Globus pallidus (tissue), 1 donor: ENCODE measurements at places on chromosomes 6 and 20.

DNA sequence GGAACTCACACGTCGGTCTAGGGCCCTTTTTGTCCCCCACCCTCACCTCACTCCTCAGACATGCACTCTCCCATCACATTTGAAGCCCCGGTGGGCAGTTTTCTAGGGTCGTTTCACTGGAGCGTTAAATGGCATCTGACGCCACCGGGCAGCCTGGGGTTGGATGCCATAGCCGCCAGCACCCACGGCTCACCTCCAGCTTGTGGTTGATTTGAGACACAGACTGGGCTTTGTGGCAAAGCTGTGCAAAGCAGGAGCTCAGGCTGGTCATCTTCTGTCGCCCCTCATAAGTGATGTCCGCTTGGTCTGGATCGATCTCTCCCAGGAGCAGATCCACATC lies 530 bp downstream of the GOPC start:
- no peak for DNase-seq

- peak; percentile 58 for DNase-seq
Observed at GRCh38 chr6:12060780-12061609, 48.9 kb downstream of the HIVEP1 start.

DNA sequence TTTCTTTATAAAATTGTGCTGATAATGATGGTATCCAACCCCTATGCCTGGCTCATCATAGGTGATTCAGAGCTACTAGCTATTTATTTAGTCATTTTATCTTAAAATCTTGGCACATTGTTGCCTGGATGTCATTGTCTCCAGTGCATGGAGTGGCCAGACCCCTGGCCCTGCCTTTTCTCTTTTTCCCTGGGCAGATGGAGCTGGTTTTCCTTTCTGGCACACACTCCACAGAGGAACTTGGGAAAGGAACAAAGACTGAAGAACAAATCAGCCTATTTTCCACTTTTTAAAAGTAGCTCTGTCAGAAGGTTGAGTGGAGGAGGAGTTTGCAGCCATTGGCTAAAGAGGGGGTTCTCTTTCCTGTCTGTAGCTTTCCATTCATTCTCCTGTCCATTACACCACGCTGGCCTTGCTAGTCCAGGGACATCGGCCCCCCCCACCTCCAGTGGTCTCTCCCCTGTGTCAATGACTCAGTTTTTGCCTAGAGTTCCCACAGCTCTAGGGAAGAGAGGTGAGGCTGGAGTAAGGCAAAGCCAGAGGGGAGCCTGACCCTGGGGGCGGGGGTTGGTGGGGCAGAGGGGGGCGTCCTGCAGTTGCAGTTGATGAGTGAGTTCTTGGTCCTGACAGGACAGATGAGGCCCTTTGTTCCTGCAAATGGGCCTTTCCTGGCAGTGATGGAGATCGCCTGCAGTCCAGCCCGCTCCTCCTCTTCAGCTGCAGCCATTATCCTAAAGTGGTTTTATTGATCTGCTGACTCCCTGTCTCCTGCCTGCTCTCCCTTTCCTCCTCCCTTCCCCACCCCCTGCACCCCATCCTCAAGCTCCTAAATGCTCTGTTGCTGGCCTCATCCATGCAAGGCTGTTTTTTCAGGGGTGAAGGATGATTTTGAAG lies 774.5 kb downstream of the DHX35 start:
- DNase-seq: no peak

- peak; percentile 30 for DNase-seq
Observed at GRCh38 chr6:14275493-14275851, 157.9 kb downstream of the CD83 start.

DNA sequence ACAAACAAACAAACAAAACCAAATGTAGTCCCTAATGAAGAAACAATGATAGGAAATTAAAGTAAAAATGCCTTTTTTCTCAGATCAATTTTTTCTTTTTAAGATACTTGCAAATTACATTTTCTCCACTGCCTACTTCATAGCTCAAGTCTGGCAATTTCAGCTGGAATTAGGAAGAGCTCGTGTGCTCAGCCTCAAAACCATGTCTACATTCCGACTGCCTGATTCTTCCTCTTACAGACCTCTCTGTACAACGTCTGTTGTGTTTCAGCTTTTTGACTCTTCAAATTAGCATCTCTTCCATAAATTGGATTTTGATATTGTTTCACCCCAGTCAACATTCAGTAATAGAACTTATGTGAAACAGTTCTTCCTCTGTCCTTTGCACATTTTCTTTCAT lies 9.3 kb upstream of the EDN1 start:
- no peak for DNase-seq

- DNase-seq: no peak
Observed at GRCh38 chr6:83735461-83735860, 26.6 kb upstream of the SNAP91 start.

DNA sequence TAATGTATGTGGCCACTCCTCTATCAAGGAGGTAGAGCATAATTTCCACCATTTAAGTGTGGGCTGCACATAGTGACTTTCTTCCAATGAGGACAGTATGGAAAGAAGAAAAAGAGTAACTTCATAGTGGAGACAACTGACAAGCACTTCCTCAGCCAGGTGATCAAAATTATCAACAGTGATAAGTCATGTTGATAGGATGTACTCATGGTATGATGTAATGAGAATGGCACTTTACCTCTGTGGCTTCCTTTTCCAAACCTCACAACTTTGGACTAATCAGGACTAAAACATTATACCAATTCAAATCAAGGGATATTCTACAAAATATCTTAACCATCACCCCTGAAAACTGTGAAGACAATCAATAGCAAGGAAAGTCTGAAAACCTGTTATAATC lies 302.3 kb upstream of the CITED2 start:
- DNase-seq: no peak

GRCh38 chr6:127120023-127120786 lies 1.7 kb downstream of the RSPO3 start:
- DNase-seq: no peak

DNA sequence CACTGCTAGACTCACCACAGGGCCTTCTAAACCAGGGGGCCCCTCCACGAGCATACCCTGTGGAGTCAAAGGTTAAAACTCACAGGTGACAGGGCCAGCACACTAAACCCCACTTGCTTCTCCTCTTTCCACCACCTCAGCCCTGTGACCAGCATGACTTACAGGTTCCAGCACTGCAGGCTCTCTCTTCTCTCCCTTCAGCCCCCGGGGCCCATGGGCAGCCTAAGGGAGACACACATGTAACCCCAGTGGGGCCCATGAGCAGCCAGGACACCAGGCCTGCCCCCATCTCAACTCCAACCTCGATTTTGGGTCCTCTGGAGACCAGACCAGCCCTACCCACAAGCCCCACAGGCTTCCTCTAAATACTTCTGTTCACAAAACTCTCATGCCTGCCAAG lies 28.0 kb downstream of the HLA-DPB1 start:
- no peak for DNase-seq

- no peak for DNase-seq
Observed at GRCh38 chr20:53828088-53828681, 234.5 kb upstream of the ZNF217 start.

DNA sequence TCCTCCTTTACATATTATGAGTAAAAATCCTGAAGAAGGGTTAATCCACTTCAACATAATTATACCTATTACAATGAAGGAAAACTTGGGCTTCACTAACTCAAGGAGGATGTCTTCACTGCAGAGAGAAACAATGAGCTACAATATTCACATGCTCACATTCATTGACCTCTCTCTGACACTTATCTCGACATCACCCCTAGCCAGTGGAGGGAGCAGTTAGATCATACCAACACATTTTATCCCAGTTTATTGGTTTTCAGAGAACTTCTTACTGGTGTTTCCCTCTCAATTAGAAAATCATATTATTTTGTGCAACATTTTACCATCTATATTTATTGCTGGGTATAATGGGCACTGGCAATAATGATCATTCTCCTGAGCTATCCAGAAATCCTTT lies 646.5 kb downstream of the TENT5A start:
- DNase-seq: no peak

GRCh38 chr6:91341473-91341872 lies 754.6 kb upstream of the MAP3K7 start:
- DNase-seq: no peak

GRCh38 chr6:28922004-28922820 lies 1.6 kb downstream of the TRIM27 start:
- DNase-seq: no peak

DNA sequence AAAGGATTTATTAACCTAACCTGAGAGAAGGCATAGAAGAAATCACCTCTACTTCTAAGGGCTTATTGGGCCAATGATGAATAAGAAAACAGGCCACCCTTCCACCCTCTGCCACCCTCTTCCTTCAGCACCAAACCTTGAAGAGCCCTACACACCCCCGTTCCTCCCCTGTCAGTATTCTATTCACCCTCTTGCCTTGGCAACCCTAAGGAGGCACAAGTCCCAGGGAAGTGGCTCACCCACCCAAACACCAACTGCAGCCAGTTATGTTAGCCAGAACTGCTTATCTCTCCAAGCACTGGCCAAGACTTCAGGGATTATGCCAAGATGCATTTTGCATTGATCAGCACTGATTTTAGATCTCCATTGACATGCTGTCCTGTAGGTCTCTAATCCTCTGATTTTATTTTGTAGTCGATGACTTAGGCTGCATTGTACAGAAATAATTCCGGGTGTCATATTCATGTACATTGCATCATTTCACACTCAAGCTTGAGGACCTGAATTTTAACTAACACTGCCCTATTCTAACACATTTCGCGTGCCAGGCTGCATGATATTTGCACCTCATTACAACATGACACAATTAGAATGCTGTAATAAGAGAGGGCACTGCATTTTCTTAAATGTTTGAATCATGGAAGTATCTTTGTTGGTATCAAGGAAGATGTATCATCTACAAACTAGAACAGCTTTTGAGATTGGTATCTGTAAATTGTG lies 15.7 kb downstream of the CNKSR3 start:
- no peak for DNase-seq

DNA sequence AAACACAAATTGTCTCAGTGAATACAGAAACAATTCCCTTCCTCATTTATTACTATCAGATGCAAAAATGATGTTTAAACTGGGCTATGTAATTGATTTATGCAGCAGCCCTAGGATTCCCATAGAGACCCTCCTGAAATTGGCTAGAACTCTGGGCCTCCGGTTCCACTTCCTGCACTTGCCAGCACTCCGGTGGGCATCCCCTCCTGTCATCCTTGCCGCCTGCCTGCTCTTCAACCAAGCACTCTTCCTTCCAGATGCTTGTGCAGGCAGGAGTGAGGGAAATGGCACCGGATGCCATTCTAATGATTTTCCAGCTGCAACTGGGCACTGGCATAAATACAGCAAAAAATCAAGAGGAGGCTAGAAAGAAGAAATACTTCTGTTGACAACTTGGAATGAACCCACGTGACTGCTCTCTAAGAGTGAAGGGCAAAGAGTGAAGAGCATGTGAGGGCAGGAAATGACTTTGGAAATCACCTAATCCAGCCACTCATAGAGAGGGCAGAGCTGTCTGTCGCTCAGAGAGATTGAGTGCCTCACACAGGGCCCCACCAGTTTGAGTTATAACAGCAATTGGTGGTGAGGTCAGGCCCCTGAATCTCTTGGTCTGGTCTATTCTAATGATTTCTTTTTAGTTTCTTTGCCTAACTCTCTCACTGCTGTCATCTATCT lies 3.7 kb upstream of the NEDD9 start:
- no peak for DNase-seq

GRCh38 chr20:63501818-63502670 lies 3.2 kb upstream of the EEF1A2 start:
- no peak for DNase-seq

DNA sequence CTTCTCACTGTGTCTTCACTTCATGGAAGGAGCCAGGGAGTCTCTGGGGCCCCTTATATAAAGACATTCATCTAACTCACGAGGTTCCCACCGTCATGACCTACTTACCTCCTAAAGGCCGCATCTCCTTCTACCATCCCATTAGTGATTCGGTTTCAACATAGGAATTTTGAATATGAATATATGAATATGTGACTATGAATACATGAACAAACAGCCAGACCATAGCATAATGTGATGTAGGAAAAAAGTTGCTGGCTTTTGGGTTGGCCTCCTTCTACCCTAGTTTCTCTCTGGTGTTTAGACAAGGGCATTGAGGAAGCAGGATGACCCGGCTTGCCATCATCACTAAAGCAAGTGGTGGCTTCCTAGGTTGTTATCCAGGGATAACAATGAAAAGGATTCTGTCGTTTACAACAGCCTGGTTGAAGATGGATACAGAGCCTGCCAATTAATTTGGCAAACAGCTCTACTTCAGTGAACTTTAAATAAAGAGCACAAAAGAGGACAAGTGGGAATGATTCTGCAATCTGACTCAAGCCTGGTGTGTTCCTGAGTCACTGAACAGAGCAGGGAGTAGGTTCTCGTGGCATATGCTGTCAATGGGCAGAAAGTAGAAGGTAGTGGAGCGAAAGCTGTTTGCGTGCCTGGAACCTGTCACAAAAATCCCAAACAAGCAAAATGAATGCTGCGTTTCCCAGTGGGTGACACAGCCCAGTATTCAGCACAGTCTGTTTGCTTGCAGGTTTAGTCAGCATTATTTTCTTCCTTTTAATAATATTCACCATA lies 44.0 kb upstream of the DOK5 start:
- DNase-seq: peak; percentile 11

- no peak for DNase-seq
Observed at GRCh38 chr20:62374331-62375152, 7.4 kb upstream of the LAMA5 start.

GRCh38 chr6:113668641-113669408 lies 188.3 kb upstream of the MARCKS start:
- no peak for DNase-seq

DNA sequence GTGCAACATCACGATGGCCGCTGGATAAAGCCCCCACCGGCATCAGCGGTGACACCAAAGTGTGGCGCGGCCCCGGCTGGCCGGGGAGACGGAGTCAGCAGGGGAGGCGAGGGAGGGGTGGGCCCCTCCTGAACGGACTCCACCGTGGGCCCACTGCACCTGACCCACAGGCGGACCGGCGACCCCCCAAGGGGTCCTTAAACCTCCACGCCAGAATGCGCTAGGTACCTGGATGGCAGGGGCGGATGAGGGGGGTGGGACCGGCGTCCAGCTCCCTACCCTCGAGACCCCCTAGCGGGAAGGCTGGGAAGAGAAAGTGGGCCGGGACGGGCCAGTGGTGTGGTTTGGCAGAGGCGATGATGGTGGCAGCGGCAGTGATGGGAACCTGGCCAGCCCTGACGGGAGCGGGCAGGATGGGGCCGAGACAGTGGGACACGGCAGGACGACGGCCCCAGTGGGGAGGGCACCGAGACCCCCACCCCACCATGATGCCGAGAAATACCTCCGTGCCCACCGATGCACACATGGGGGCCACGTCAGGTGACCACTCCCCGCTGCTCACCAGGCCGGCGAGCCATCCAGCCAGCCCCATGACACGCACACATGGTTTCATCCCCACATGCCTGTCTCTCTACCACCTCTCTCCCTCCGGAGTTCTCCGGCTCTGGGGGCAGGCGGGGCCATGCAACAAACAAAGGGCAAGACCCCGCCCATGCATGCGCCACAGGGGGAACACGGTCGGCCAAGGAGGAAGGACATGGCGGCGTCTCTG lies 771.9 kb upstream of the DEFB115 start:
- no peak for DNase-seq

GRCh38 chr20:22471156-22471836 lies 113.1 kb downstream of the FOXA2 start:
- DNase-seq: no peak

DNA sequence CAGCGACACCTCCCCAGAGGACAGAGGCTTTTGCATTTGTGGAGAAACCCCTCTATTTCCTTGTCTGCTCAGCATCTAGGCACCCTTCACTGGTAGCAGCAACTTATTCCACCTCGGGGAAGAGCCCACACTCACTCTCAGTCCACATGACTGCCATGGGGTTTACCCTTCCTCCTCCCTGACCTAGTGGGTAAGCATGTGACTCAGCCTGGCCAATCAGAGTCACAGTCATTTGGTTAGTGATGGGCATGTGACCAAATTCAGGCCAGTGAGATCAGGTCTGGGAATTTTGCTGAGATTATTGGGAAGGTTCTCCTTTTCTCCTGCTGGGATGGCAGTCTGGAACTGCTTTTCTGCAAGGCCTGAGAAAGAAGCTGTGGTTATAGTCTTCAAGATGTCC lies 145.7 kb upstream of the PHACTR3 start:
- DNase-seq: no peak
